Activated CD4-positive, alpha-beta T cell treated with anti-CD3 and anti-CD28 coated beads for 36 hours (primary cell): ENCODE measurements at places on chromosomes 5 and 9. TPM values are rescaled to one million over a fixed set of nuclear protein-coding genes. Genes with fewer than 3 reads are reported as not detected.

DNA sequence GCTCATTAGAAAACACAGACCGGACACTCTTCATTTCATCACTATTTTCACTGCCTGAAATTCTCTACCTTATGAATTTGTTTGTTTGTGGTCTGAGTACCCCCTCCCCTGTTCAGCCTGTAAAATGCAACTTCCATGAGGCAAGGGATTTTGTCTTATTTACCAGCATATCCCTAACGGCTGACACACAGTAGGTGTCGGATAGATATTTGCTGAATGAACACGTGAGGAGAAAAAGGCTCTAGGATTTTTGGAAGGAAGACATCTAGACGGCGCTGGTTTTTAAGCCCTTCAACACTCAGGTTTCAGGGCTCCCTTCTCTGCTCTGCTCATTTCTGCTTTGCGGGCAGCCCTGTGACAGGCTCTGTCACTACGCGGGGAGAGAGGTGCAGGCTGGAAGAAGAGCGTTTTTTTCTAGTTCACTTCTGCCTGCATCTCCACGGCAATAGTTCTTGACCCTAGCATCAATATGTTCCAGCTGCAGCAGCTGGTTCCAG lies 41.0 kb downstream of the KCNMB1 start:
- DNase-seq: no peak
- no peak overlapping the region for H3K4me3 ChIP-seq
- peaks cover 2% of the 10 kb centered on the region for H3K4me1 ChIP-seq

GRCh38 chr9:107949061-107949460 lies 459.5 kb upstream of the KLF4 start:
- H3K4me3 ChIP-seq: no peak overlapping the region
- no peaks in the 10 kb centered on the region for H3K27me3 ChIP-seq
- no peaks in the 10 kb centered on the region for H3K36me3 ChIP-seq

GRCh38 chr9:121279776-121280388 lies 11.9 kb downstream of the GSN start:
- H3K27me3 ChIP-seq: peaks cover 3% of the 10 kb centered on the region
- DNase-seq: no peak
- peaks cover 11% of the 10 kb centered on the region for H3K4me1 ChIP-seq
- no peak overlapping the region for H3K27ac ChIP-seq
- no peaks in the 10 kb centered on the region for H3K36me3 ChIP-seq

SNAPC4 gene
- total RNA-seq: 16.8 TPM

SNCAIP gene
- total RNA-seq: not detected
